Stimulated activated CD8-positive, alpha-beta memory T cell treated with anti-CD3 and anti-CD28 coated beads, Interleukin-2, amount 100 ng/mL, for 1 hour (primary cell): ENCODE measurements at places on chromosomes 5 and 9.

DNA sequence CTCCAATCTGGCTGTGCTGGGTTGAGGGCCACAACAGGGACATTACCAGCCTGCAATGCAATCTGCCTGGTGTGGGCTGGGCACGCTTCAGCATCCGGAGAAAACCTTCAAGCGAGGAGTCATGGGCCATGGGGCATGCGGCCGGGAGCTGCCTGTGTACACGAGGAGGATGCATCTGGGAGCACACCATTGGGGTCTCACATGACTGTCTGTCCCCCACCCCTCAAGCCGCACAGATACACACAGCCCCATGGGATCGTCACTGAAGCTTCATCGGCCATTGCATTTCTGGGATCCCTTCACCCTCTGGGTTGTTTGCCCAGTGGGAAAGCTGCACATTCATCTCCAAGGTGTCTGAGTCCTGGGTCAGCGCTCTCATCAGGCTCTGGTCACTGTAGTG, 9.9 kb downstream of the LCN1 start:
- DNase-seq: no peak

DNA sequence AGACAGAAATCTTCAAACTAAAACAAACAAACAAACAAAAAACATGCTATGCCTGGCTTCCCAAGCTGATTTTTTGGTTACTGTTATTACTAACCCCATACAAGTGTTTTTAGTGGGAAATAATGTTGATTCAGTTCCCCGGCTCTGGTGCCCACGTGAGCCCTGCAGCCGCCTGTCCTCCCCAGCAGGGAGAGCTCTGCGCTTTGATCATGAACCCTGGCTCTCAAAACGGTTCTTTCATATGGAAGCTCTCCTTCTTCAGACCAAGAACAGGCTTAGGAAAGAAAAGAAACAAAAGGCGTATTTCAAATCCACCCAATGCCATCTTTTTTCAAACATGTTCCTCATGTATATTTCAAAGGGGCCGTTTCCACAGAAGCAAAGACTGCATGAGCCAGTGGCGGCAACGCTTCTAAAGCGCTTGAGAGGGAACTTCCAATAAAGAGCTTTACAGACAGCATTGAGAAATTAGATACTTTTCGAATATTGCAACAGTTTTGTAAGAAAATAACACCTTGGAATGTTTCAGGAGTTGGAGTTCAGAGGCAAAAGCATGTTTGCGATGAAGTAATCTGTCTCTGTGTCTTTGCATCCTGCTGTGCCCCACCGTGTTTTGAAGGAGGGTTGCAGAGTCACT, 74.8 kb downstream of the ICE1 start:
- DNase-seq: no peak

DNA sequence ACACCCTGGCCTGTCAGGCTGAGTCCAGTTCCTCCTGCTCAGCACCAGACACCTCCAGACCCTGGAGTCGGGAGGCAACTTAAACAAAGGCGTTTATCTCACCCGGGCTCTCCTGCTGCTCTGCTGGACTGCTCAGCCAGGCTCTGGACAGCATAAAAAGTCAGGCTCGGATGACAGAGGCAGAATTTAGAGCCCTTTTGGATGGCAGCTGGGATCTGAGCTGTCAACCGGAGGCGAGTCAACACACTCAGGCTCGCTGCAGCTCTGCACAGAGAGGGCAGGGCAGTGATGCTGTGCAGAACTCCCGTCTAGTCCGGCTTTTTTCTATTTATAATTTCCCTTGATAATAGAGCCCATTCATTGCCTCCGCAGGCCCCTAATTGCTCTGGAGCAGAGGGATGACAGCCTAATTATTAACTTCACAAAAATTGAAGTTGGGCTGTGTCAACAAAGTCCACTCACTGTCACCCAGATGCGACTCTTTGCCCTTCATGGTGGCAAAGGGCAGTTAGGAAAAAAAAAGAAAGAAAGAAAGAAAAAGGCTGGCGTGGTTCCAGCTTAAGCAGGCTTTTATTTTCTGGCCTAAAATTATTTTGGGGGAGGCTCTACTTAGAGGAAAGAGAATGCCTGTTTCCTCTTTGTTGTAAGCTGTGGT, 37.6 kb downstream of the STC2 start:
- DNase-seq: no peak

DNA sequence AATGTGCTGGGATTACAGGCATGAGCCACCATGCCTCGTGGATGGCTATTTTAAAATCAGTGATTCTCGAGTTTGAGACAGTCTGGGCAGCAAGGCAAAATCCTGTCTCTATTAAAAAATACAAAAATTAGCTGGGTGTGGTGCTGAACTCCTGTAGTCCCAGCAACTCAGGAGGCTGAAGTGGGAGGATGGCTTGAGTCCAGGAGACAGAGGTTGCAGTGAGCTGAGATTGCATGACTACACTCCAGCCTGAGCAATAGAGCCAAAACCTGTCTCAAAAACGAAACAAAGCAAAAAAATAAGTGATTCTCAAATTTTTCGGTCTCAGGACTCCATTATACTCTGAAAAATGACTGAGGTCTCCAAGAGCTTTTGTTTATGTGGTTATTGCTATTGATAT, 47.9 kb upstream of the HSPA9 start:
- no peak for DNase-seq

GRCh38 chr9:124950050-124950718, 9.3 kb upstream of the GOLGA1 start:
- no peak for DNase-seq

DNA sequence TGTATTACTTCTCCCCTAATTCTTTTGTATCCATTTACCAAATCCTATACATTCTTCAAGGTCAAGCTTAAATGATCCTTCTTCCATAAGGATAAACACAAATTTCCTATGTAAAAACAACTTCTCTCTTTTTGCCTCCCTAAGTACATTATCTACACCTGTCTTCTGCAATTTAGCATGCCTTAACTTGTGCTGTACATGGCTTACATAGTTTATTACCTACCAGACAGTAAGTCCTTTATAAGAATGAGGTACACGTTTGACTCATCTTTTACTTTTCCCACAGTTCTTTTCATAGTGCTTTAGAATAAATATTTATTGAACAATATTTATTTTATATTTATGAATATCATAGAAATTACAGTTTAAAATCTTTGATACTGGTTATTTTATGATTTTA, 33.4 kb downstream of the GIN1 start:
- no peak for DNase-seq

- no peak for DNase-seq
Observed at GRCh38 chr9:119697996-119698395, 328.8 kb upstream of the BRINP1 start.

- no peak for DNase-seq
Observed at GRCh38 chr9:111936391-111936790, 39.8 kb downstream of the UGCG start.

DNA sequence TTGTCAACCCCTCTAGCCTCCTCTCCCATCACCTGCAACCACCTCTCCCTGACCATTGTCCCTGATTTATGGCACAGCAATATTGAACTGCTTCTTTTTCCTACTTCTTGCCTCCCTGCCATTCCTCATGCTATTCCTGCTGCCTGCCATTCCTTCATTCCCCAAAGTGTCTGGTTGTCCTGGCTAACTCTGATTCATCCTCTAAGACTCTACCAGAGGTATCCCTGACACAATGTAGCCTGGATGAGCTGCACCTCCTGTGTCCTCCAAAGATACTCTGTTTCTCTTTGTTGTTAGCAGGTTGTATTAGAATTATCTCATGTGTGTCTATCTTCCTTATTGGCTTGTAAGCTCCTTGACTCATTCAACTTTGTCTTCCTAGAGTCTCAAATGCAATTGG, 53.5 kb upstream of the PTPN3 start:
- no peak for DNase-seq

DNA sequence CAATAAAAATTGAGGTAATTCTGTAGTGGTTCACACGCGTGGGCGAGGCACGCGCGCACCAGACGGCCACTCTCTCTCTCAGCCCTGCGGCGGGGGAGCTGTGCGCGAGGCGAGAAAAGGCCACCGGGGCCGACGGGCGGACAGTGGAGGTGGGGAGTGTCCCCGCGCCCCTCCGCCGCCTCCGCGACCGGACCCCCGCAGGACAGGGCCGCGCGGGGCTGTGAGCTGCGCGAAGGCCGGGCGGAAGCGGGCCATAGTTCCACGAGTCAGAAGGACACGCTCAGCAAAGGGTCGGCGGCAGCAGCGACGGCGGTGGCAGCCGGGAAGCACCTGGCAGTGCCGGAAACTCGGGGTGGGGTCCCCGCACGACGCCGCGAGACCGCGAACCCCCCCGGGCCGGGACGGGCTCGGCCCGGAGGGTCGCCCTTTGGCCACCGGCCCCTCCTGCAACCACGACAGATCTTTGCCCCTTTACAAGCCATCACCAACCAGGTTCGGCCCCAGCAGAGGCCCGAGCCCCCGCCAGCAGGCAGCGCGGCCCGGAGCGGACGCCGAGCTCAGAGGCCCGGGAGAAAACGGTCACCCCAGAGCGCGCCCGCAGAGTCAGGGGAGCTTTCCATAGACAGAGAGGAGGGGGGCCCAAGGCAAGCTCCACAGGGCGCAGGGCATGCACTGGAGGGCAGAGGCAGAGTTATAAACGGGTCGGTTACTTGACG, 60.9 kb downstream of the ZNF354C start:
- DNase-seq: no peak

DNA sequence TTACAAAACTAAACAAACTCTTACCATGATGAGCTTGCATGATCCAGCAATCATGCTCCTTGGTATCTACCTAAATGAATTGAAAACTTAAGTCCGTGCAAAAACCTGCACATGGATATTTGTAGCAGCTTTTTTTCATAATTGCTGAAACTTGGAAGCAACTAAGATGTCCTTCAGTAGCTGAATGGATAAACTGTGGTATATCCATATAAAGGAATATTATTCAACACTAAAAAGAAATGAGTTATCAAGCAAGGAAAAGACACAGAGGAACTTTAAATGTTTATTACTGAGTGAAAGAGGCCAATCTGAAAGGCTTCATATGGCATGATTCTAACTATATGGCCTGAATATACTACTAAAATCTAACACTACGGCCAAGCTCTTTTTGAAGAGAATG, 139.1 kb upstream of the ZNF608 start:
- no peak for DNase-seq

DNA sequence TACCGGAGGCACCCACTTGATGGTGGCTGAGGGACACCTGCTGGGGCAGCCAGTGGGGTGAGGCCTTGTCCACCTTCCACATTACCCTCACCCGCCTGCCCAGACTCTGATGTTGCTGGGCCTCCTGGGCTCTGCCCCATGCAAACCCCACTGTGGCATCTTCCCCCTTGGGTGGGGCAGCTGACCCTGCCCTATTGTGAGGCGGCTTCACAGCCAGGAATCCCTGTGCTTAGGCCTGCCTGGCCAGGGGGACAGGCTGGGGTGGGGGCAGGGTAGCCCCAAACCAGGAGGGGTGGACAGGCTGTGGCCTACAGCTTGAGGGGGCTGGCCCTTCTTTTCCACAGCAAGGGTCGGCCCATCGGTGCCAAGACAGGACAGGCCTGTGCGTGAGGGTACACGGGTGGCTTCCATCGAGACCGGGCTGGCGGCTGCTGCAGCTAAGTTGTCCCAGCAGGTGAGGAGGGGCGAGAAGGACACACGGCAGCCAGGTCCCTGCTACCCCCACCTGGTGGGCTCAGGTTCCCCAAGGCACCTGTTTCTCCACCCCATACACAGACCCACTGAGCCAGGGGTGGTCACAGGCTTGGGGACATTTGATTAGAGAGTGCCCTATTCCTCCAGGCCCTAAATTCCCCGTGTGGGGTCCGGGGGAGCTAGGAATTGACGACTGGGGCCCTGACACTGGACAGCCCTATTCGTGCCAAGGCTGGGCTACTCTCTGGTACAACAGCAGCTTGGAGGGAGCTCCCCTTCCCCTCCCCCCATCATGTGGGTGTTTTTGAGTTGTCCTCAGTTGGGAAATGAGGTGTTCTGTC, 99.2 kb downstream of the PHF2 start:
- no peak for DNase-seq

DNA sequence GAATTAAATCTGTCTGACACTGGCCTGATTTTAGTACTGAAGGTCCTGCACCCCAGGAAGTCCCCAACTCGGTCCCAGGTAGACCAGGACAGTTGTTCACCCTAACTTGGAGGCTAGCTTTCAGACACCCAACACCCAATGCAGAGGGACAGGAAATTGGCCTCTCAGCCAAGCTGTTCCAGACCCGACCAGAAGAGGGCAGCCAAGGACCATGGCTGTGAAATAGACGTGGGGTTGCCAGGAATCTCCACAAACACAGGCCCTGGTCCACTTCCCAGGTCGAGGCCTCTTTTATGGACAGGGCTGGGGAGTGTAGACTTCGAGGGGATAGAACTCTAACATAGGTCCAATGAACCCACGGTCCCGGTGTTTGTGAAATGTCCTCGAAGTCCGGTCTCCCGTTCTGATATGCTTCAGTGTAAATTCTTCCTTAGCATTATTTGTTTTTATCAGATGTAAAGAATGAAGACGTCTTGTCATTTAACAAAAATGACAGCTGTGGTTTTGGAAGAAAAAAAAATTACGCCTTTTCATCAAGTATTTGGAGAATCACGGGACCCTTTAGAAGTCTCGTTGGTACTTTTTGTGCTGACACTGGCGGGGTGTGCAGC, 260.3 kb upstream of the ADAMTS16 start:
- no peak for DNase-seq

GRCh38 chr5:149583394-149583793, 2.1 kb downstream of the ARHGEF37 start:
- no peak for DNase-seq

DNA sequence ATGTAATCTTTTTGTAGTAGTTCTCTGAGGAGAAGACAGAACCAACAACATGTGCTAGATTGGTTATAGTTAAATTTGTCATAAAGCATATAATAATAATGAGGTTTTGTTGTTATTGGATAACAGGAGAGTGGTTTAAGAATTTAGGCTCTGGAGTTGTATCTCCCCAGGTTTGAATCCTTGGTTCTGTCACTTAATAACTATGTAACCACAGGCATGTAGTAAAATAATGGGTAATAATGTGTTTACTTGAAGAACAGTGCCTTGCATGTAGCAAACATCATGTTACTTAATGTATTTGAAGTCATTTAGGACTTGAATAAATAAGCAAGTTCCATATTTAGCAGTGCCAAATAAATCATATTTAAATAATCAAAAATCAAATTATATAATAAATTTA, 55.8 kb downstream of the NSD1 start:
- no peak for DNase-seq

GRCh38 chr9:33104401-33104800, 27.9 kb upstream of the SMU1 start:
- no peak for DNase-seq

DNA sequence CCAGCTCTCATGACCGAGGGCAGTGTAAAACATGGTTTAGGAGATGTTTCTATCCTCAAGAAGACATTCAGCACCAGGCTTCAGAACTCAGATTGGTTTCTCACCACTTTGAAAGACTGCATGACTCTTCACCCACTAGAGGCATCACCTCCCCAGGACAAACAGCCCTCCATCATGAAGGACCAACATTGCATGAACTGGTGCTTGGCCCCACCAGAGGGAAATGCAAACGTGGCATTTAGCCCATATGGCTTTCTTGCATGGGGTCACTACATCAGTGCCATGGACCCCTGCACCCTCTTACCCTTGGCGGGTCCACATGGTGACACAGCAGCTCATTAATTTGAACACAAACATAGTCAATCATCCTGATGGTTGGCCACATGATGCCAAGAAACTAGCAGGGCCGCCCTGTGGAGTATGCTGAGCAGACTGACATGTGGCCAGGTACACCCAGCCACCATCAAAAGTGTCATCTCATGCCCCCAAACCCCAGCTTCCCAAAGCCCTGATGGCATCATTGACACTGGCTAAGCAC, 129.5 kb upstream of the FSTL4 start:
- no peak for DNase-seq

- DNase-seq: no peak
Observed at GRCh38 chr5:76425928-76426804, 23.1 kb downstream of the IQGAP2 start.

GRCh38 chr5:94375801-94376200, 242.6 kb downstream of the KIAA0825 start:
- no peak for DNase-seq
